ENCODE measurements at places on chromosomes 2 and 18.

DNA sequence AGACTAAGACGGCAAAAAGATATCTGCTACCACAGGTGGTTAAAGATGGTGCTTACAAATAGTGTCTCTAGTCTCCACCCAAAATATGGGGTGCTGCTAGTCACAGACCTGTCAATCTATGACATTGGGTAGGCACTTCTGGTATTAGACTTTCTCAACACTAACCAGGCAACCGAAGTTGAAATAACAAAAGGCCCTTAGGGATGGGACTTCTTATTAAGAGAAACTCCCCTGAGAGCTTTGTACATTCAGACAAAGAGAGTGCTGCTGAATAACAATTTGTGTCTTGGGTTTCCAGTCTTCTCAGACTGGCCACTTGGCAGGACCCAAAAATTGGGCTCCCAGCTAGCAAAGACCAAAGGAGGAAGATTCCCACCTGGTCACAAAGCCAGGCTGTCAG, 310.0 kb downstream of the CNTNAP5 start:
- no peak for DNase-seq

DNA sequence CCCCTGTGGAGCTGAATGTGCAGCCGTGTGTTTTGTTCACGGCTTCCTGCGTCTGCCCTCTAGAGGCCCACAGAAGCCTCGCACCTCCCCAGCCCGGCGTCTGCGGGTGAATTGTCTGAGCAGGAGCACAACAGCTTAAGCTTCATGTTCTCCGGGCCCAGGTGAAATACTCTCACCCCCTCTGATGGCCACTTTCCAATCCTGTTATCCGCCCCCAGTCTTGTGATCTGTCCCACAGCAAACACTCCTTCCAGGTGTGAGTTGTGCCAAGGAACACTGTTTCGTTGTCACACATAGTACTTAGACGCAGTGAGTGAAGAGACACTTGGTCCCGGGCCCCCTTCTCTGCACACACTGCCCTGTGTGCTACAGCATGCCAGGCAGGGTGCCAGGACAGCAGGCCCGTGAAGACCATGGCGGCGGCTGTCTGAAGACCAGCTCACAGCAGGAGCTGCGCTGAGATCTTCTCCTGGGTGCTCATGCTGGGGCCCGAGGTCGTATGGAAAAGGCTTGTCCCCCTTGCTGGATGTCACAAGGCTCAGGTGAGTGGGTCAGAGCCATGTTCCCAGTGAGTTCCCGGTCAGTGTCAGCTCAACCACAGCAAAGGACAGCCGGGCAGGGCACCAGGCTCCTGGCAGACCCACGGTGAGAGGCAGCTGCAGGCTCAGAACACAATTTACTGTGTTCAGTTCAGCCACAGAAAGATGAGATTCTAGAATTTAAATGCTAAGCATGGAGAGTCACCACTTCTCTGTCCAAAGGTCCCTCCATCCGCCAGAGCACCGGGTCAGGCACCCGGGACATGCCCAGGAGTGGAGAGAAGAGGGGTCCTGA, 6.8 kb upstream of the PXDN start:
- DNase-seq = no peak

GRCh38 chr2:168666339-168666738, 136.1 kb upstream of the NOSTRIN start:
- no peak for DNase-seq

DNA sequence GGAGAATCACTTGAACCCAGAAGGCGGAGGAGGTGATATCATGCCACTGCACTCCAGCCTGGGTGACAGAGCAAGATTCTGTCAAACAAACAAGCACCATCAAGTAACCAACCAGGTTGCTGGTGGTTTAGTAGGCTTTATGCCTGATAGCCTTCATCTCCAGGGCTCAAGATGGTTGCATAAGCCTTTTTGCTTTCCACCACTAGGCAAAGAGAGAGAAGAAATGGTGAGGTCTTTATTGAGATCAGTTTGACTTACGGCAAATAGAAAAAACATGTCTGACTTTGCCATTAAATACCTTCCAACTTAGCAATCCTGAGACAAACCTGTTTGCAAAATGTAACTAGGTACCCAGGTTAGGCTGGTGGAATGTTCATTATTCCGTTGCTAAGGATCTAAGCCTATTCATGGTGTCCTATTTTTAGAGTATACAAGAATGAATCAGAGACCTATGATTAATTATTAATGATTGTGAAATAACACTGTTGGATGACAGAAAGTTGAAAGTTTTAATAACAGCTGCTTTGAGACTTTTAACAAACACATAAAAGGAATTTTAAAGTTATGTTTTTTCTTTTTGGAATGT, 53.5 kb upstream of the SLC38A11 start:
- DNase-seq = no peak

- no peak for DNase-seq
Measured at GRCh38 chr18:48771641-48772375, 179.0 kb downstream of the SMAD7 start.

Measured in GM13977 (cell line).